GM12864 (cell line): ENCODE measurements at places on chromosomes 11 and 22.

DNA sequence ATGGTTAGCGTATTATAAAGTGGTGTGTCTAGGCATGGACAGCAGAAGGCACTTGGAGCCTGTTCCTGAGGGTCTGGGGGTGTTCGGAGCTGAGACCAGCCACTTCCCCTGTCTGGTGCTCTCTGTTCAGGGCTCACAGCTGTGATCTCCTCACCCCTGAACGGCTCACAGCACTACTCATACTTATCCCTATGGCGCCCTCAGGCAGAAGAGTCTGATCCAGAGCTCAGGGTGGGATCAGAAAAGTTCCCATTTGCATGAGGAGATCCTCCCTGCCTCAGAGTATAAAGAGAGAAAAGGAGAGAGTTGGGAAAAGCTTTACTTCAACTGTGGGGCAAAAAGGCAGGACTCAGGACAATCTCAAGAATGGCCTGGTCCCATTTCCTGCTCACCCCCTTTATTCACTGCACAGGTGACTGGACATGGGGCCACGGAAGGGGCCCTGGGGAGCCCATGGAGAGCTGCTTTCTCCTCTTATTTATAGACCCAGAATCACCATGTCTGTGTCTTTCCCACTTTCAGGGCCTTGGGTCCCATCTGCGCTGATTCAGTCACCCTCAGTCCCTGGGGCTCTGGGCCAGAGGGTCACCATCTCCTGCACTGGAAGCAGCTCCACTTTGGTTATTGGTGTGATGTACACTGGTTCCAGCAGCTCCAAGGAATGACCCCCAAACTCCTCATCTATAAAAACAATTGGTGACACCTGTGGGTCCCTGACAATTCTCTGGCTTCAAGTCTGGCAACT lies 97.0 kb upstream of the TOP3B start:
- DNase-seq, result no peak

- no peak for DNase-seq
Observed at GRCh38 chr11:122165607-122166371, 49.8 kb upstream of the BLID start.

DNA sequence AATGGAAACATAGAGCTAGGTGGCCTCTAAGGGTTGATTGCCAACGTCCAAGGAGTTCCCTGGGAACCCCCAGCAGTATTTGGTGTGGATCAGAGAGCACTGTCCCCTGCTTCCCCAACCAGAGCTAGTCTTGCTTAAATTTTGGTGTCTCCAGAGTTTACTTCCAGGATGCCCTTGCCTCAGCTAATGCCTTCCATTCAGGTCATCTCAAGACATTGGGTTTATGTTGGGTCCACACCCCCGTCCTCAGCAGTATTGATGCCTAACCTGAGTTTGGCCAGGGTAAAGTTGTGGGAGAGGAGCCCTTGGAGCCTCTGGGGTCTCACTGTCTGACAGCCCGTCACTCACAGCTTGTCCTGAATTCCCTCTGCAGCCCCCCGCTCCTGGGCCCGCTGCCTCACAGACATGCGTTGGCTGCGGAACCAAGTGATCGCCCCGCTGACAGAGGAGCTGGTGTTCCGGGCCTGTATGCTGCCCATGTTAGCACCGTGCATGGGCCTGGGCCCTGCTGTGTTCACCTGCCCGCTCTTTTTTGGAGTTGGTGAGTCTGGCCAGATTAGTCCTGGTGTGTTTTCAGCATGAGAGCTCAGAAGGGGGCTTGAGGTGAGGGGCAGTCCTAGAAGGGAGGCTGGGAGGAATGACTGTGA lies 1.4 kb downstream of the RCE1 start:
- no peak for DNase-seq

DNA sequence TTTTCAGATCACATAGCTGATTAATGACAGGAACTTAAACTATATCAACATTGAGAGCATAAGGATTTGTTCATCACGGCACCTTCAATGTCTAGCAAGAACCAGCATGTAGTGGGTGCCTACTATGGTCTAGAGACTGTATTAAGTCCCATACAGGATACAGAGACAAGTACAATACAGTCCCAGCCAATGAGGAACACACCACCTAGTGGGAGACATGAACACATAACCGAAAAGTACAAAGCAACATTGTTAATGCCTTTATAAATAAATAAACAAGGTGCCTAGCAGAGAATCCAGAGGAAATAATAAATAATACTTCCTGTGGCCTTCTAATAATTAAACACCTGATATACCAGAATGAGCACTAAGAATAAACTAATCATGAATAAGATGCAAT lies 87.7 kb upstream of the OPCML start:
- DNase-seq, result no peak

GRCh38 chr22:27419473-27419872 lies 382.1 kb downstream of the MN1 start:
- DNase-seq, result no peak

- no peak for DNase-seq
Observed at GRCh38 chr11:130675371-130675821, 227.0 kb downstream of the ADAMTS15 start.

GRCh38 chr11:63834535-63835157 lies 4.3 kb upstream of the MARK2 start:
- no peak for DNase-seq

DNA sequence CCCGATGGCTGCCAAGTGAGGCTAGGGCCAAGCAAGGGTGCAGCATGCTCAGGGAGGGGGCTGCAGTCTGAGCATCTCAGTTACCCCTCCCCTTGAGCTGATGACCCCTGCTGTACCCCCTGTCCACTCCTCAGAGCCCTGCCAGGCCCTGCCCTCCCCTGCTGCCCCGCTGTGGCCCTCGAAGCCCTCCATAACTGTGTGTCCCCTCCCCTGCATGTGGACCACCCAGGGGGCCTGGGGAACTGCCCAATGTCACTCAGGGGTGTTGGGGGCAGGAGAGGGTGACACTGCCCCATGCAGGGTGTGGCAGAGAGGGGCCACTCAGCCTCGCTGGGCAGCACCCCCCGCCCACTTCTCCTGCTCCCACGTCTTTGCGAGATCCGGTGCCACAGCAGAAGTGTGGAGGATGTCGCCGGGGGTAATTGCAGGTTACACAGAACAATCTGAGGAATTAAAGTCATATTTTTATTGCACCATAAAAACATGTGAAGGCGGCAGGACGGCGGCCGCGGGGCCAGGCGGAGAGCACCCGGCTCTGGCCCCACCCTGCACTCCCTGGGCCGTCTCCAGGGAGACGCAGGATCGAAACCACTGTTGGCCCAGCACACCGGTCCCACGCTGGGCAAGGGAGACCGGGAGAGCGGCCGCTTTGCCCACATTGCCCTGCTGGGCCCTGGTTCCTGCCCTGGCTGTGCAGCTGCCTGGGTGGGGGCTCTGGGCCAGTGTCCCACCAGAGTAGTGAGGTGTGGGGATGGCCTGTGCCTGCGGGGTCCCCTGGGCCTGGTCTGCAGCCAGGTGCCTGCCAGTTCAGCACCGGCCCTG lies 18.7 kb upstream of the GNB1L start:
- no peak for DNase-seq

DNA sequence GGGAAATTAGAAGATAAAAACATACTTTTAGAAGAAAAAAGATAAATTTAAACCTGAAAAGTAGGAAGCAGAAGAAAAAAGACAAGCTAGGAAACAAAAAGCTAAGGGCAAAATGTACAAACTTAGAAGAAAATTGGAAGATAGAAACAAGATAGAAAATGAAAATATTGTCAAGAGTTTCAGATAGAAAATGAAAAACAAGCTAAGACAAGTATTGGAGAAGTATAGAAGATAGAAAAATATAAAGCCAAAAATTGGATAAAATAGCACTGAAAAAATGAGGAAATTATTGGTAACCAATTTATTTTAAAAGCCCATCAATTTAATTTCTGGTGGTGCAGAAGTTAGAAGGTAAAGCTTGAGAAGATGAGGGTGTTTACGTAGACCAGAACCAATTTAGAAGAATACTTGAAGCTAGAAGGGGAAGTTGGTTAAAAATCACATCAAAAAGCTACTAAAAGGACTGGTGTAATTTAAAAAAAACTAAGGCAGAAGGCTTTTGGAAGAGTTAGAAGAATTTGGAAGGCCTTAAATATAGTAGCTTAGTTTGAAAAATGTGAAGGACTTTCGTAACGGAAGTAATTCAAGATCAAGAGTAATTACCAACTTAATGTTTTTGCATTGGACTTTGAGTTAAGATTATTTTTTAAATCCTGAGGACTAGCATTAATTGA lies 1.0 kb downstream of the MALAT1 start:
- DNase-seq, result no peak

DNA sequence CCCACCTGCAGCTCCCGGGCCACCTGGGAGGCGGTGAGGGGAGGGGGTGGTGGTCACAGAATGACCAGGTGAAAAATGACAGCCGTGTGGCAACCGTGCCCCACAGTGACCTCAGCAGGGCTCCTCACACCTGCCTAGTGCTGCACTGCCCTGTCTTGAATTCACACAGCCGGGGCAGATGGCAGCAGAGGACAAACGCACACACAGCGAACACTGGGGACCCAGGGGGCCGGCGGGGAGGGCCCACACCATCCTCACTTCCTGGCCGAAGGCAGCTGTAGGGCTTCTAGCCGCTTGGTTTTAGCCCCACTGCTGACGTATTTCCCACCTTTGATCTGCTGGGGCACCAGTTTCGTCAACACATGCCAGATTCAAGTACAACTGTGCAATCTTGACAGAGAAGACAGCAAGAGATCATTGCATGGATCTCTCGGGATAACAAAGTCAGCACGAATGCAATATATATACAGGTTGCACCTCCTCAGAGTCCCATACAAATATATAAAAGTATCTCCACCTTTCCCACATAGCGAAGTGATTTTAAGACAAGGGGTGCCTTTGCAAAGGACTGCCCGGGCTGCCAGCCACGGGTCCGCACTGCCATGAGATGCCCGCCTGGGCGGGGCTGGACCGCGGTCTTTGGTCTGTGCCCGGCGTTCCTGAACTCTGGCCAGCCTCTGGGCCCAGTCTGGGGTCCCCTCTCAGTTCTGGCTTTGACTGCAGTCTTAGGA lies 26.9 kb downstream of the TRMU start:
- no peak for DNase-seq

- no peak for DNase-seq
Observed at GRCh38 chr11:133819114-133819513, 26.2 kb downstream of the SPATA19 start.

- DNase-seq, result no peak
Observed at GRCh38 chr11:101686514-101686913, 102.7 kb upstream of the TRPC6 start.

DNA sequence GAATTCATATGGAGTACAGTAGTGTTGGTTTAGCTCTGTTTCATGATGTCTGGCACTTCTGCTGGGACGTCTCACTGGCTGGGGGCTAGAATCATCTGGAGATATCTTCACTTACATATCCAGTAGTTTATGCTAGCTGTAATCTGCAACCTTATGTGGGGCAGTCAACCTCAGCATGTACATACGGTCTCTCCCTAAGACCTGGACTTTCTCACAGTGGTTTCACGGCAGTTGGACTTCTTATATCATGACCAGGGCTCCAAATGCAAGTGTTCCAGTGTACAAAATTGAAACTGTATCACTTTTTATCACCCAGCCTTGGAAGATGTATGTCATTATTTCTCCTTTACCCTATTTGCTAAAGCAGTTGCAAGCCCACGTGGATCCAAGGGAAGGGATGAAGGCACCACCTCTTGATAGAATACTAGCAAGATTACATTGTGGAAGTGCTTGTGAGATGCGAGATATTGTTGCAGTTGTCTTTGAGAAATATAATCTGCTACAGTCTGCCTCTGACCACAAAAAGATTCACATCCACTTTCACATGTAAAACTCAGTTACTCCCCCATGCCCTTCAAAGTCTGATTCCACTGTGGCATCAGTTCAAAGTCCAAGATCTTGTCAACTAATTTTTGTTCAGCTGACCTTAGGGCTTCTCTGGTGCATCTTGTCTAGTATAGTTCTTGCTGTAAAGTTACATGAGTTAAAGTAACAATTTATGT lies 316.6 kb upstream of the NCAM1 start:
- no peak for DNase-seq

DNA sequence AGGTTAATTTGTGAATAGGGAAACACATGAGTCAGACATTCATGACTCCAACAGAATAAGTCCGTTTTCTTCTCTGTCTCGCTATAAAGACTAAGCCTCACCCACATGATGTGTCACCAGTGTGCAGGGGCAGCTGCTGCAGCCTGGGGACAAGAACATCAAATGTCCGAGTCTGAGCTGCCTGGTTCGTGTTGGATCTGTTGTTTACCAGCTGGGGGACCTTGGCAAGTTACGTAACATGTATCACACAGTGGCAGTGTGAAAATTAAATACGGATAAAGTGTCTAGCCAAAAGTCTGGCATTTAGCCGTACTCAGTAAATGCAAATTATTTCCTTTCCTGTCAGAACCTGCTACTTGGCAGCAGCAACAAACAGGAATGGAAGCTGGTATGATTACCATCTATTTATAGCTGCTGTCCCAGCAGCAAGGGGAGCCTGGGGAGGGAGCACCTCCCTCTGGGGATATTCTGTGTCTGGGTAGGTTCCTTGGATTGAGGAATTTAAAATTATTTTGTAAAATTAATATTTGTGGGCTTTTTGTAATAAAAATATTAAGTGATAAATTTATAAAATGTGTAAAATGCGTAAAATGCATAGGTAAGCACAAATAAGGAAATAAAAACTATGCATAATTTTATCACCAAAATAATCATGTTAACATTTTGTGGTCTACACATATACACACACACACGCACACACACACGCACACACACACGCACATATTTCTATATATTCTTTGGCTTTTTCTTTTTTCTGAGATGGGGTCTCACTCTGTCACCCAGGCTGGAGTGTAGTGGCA lies 1.3 kb upstream of the CLDN25 start:
- no peak for DNase-seq

DNA sequence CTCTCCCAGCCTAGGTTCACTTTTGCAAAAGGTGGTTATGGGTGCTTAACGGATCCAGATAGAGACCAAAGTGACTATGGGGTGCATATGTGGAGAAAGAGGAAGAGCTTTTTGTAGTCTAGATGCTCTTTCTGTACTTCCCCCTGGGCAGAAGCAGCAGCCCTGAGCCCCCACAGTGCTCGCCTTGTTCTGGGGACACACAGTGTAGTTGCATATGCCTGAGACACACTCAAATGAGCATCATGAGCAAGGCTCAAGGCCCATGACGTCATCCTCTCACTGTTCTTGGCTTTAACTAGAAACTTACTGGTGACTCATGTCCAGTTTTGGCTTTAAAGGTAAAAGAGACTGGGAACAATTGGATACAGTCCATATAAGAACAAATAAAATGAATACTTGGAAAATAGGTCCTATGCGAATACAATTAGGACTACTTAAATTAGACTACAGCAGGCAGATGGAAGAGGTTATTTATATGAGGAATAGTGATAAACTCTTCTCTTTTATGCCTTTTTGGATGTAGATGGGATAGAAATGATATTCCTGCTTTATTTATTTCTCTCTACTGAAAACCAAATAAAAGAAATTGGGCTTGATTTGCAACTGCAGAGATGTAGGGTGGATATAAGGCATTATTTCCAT lies 20.1 kb upstream of the PEX26 start:
- peak; percentile 82 for DNase-seq

DNA sequence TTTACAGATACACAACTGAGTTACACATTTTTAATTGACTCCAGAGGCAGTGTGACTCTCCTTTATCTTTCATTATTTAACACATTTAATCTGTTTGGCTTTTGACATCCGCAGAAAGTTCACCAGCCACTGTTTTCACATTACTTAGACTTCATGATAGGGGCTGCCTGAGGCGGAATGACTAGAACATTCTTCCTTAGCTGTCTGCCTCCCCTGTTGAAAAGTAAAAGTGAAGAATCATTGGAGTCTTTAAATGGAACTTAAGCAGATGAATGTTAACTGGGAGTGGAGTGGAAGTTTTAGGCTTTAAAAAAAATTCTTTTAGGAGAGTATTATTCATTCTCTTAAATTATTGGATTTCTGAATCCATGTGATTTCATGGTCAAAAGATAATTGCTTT lies 229.2 kb upstream of the MTNR1B start:
- no peak for DNase-seq
